ENCODE measurements at places on chromosomes 11 and 22. TPM values are rescaled to one million over a fixed set of nuclear protein-coding genes. Genes with fewer than 3 reads are reported as not detected.

GRCh38 chr11:35968386-35969088, 24.7 kb downstream of the LDLRAD3 start:
- no peaks in the 10 kb centered on the region for H3K36me3 ChIP-seq
- no peak for DNase-seq
- peaks cover 3% of the 10 kb centered on the region for H3K4me1 ChIP-seq
- H3K4me3 ChIP-seq = no peak overlapping the region
- no peak overlapping the region for H3K27ac ChIP-seq
- H3K27me3 ChIP-seq = no peaks in the 10 kb centered on the region

TBX1 gene
- total RNA-seq = 91.7 TPM

IFITM1 gene
- 66.3 TPM for total RNA-seq

GRCh38 chr11:84965484-84965883, 661.7 kb downstream of the DLG2 start:
- no peak overlapping the region for H3K27ac ChIP-seq
- no peak overlapping the region for H3K4me3 ChIP-seq
- DNase-seq = no peak
- no peaks in the 10 kb centered on the region for H3K4me1 ChIP-seq

DCDC1 gene
- not detected for total RNA-seq

Data from Panc1 (cell line).